ENCODE measurements at places on chromosomes 5 and 9.

DNA sequence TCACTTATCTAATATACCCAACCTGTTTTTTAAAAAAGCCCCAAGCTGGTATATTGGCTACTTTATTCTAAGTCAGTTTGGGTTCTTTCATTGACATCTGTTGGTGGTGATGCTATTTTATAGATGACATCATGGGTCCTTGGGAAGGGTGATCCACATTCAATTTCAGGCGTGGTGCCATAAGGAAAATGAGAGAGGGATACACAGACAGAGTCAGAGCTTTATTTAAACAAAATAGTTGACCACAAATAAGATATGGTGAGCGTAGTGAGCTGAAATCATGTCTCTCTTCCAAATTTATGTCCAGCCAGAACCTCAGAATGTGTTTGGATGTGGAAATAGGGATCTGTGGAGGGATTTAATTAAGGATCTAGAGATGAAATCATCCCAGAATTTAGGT, 302.4 kb downstream of the MAT2B start:
- DNase-seq = no peak

- DNase-seq = no peak
Observed at GRCh38 chr9:124767821-124768220, 3.3 kb downstream of the NR6A1 start.

- DNase-seq = no peak
Observed at GRCh38 chr5:80837679-80838078, 122.5 kb upstream of the RASGRF2 start.

DNA sequence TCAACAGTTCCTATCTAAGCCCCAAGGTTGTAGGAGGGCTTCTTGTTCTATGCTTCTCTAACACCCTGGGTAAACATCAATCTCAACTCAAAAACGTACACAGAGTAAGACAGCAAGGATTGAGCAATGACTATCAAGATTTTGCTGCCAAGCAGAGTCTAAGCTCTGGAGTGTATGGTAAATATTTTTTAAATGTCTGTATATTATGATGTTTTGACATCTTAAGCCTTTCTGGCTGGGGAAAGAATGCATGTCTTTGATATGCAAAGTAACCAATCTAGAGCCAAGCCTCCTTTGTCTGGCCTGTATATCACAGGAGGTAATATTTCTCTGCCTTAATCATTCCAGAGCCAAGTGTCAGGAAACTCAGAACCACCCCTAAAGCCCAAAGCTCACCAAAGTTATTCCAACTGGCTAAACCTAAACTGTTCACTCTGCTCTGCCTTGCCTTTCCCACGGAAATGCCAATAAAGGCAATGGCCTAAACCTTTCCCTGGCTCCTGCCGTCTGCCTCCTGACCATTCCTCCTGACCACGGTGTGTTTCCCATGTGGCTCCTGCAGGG, 45.2 kb downstream of the YIPF5 start:
- no peak for DNase-seq

Data from activated CD8-positive, alpha-beta memory T cell treated with anti-CD3 and anti-CD28 coated beads for 24 hours (primary cell).